ENCODE measurements at places on chromosomes 2 and 18.

GRCh38 chr2:88615822-88616221 is 11.4 kb downstream of the EIF2AK3 start:
- no peak for DNase-seq

- DNase-seq = peak; percentile 75
These were observed 73.6 kb upstream of the RBM44 start for GRCh38 chr2:237724811-237725478.

GRCh38 chr18:68354176-68354575 is 360.7 kb downstream of the TMX3 start:
- DNase-seq = no peak

GRCh38 chr2:40128796-40129195 is 323.1 kb downstream of the SLC8A1 start:
- no peak for DNase-seq

- DNase-seq = no peak
These were observed 123.8 kb downstream of the ARL4C start for GRCh38 chr2:234373060-234373459.

DNA sequence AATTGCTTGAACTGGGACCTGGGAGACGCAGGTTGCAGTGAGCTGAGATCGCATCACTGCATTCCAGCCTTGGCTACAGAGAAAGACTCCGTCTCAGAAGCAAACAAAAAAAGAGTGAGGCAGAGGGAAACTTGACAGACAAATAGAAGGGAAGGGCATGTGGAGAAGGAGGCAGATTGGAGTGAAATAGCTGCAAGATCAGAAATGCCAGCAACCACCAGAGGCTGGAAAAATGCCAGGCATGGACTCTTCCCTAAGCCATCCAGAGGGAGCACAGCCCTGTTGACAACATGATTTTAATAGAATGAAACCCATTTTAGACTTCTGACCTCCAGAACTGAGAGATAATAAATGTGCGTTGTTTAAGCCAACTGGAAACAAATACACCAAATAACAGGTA is 447.2 kb upstream of the SPHKAP start:
- DNase-seq = no peak
